Activated T-helper 1 cell treated with anti-CD3 and anti-CD28 coated beads, Interleukin-2, amount 50 U/mL, for 16 hours (primary cell): ENCODE measurements at places on chromosomes 5 and 9.

DNA sequence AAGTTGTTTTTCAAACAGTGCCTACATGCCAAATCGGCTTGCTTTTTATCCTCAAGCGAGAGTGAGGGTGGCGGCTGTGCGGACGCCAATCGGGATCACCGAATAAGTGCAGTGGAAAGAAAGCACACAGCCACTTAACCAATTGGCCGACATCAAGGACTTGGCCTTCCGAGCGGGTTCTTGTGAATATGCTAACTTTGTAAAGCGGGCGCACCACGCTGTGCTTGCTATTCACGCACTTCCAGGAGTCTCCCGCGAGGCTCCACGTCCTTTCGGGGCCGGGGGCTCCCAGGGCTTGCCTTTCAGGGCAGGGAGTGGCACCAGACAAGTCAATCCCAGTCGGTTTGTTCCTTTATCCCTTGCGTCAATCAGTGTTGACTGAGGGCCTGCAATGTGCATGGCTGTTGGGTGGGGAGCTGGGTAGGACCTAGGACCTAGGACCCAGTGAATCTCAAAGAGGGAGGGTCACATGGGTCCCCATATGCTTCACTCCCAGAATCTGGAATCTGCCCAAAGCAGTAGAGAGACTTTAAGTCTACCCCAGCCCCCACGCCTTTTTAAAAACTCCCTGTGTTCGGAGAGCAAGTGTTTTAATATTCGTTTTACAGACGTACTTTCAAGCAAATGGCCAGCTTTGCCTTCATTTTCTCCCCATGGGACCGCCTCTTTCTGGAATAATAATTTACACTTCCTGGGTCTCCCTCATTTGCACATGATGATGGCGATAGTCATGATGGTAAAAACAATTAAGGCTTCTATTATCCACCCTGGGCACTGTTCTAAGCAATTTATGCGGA lies 2.0 kb upstream of the GCNT4 start:
- DNase-seq: no peak

DNA sequence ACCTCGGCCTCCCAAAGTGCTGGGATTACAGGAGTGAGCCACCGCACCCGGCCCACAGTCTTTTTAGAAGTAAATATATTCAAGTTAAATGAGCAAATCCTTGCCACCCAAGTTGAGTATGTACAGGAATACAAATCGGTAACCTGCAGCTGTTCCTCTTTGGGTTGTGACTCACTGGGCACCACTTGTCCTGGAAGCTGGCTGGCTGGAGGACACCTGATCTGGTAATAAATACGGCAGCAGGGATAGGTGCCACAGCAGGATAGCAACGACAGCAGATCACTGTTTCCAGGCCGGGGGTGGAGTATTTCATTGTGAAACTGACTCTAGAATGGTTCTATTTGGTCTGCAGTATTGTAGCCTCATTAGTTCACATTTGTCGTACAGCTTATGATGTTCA lies 35.7 kb upstream of the SLC36A2 start:
- no peak for DNase-seq

DNA sequence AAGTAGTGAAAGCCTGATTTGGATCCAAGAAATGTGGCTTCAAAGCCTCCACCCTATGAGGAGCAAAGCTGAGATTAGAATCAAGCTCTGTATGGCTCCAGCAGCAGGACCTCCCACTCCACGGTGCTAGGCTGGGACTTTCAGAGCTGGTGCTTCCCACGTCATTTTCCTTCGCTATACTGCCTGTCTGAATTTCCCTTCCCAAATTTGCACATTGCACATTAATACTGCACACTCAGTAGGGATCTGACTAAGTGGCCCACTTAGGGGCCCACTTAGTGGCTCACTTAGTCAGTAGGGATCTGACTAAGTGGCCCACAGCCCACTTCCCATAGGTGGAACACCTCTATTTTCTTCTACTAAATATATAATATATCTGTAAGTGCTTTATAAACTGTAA lies 14.1 kb upstream of the SPDL1 start:
- DNase-seq: no peak

DNA sequence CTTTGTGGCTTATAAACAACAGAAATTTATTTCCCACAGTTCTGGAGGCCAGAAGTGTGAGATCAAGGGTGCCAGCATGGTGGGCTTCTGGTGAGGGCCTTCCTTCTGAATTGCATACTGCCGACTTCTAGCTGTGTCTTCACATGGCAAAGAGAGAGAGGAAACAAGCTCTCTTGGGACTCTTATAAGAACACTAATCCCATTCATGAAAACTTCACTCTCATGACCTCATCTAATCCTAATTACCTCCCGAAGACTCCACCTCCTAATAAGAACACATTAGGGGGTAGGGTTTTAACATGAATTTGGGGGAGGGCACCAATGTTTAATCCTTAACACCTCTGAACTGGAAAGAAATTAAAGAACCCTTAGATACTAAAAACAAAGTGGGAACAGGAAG lies 75.9 kb upstream of the MINAR2 start:
- DNase-seq: no peak

- no peak for DNase-seq
Measured at GRCh38 chr9:137050570-137050969, 3.3 kb downstream of the ENTPD2 start.

DNA sequence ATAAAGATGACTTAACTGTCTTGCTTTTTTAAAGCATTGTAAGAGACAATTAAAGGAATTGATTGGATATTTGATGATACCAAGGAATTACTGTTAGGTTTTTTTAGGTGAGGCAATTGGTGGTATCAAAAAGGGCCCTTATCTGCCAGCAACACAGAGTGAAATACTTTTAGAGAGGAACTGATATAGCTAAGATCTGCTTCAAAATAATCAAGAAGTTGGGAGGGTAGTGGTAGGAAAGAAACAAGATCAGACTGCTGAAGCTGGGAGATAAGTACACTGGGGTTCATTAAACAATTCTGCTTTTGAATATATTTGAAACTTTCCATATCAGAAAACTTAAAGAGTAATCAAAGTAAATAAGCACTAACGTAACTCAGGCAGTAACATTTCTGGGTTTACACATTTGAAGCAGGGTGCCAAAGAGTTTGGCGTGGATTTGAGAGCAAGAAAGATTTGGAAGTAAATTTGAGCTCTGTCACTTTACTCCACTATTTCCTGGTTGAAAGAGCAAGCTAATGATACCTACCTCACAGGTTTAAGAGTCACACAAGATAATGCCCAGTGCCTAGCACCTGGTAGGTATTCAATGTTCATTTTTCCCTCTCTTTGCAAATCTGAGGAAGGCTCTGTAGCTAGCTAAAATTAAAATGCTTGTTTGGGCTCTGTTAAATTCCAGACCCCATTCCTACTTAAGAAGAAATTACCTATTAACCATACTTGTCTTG lies 6.9 kb downstream of the ERMP1 start:
- DNase-seq: no peak

DNA sequence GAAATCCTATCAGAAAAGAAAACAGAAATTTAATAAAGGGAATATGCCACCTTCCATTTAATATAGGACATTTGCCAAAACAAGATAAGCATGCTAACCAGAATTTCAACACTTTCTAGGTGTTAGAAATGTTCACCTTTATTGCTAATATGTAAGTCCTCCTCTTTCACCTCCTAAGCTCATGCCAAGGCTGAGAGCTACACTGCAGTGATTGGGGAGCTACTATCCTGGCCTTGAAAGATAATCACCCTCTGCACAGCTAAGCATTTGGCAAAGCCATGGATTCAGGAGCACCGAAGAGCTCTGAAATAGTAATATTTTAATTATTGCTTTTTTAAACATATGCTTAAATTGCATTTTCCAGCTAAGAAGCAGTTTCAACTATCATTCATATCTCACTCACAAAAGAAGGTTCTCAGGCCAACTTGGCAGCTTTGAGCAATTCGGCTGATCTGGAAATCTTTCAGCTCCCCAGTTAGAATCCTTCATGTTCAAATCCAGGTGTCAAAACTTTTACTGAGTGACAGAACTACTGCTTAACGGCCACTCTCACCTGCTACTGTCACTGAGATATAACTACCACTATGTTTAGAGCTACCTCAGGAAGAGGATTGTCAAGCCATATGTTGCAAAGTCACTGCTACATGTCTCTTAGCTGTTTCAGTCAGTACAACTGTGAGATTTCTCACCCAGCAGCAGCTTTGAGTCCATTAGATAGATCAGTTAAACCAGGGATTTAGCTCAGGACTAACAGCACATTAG lies 302.0 kb downstream of the NFIB start:
- no peak for DNase-seq

GRCh38 chr5:176157656-176158055 lies 80.6 kb upstream of the SIMC1 start:
- no peak for DNase-seq

GRCh38 chr5:146048994-146049703 lies 56.2 kb downstream of the PLAC8L1 start:
- DNase-seq: no peak

DNA sequence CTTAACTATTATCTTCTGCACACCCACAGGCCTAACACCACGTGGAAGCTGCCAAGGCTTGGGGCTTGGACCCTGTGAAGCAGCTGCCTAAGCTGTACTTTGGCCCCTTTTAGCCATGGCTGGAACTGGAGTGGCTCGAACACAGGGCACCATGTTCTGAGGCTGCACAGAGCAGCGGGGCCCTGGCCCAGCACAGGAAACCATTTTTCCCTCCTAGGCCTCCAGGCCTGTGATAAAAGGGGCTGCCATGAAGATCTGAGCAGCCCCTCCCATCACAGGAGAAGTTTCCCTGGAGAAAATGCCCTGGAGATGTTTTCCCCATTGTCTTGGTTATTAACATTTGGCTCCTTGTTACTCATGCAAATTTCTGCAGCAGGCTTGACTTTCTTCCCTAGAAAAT lies 126.3 kb downstream of the MELK start:
- DNase-seq: no peak

DNA sequence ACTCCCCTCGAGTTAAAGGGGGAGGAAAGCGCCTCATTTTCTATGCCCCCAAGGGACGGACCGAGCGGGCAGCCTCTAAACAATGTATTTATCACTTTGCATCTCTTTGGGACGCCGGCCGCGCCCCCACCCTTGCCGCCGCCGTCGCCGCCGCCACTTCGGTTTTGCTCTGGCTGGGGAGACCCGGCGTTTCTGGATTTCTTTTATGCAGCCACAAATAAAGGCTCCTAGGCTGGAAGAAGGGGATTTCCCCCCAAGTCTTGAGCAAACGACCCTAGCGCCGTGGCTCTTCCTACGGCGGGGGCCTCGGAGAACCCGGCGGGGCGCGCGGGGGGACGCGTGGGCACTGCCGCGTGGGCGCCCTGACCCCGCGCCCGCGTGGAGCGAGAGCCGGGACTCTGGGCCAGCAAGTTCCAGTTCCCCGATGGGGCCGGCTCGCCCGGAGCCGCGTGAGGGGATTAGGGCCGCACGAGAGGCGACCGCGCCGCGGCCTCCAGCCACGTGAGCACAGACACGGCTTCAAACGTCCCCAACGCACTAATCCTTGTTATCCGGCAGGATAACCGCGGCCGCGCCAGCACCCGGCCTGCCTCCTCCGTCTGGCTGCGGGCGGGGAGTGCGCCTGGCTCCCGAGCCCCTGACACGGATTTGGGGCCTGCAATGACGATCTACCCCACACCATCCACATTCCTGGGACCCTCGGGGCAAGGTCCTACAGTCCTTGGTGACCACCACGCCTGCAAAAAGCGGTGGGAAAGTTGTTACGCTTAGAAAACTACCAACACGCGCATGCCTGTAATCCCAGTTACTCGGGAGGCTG lies 7.9 kb upstream of the NEUROG1 start:
- no peak for DNase-seq

- no peak for DNase-seq
Measured at GRCh38 chr5:34685485-34686165, 29.5 kb downstream of the RAI14 start.

- no peak for DNase-seq
Measured at GRCh38 chr5:3789519-3790193, 194.0 kb downstream of the IRX1 start.

DNA sequence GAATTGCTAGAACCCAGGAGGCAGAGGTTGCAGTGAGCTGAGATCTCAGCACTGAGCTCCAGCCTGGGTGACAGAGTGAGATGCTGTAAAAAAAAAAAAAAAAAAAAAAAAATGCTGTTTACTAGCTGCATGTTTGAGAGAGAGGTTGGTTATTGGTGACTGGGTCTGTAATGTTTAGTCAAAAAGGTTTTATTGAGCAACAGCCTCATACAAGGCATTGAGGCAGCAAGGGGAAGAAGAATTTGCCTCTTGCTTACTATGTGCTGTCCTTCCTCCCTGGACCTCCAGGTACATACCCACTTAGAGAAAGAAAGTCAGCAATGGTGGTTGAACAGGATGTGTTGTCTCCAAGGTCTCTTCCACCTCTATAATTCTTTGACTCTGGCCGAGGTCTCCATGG lies 140.7 kb upstream of the SPRY4 start:
- DNase-seq: no peak

GRCh38 chr5:59221769-59222168 lies 638.9 kb downstream of the RAB3C start:
- DNase-seq: no peak

GRCh38 chr9:21559402-21560280 lies 77.5 kb upstream of the IFNE start:
- DNase-seq: peak; percentile 23

GRCh38 chr5:11289208-11289607 lies 528.2 kb upstream of the DAP start:
- DNase-seq: no peak

DNA sequence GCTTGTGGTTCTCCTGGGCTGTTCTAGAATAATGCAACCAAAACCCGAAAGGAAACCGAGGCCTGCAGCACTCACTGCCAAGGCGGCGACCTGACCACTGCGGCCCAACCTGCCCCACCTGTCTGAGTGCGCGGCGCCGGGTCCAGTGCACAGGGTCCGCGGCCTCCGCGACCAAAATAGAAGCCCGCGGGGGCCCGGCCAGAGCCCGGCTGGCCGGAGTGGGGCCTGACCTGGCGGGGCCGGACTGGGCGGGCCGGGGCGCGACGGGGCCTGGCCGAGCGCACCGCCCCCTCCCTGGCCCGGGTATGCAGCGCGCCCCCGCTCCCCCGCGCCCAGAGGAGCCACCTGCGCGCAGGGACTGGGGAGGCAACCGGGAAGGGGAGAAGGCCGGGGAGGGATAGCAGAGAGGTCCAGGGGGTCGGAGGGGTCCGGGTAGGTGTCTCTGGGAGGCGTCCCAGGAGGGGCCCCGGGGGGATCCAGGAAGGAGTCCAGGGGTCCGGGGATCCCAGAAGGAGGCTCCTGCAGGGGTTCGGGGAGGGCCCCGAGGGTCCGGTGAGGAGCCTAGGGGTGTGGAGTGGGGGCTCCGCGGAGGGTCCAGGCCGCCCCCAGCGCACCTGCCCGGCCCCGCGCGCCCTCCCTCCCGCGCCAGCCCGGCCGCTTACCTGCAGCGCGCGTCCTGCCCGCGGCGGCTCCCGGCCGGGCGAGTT lies 503 bp downstream of the SEMA4D start:
- DNase-seq: no peak
